Left renal pelvis (tissue), 4 donors: ENCODE measurements at places on chromosomes 3 and 15. TPM values are rescaled to one million over a fixed set of nuclear protein-coding genes. Genes with fewer than 3 reads are reported as not detected.

DNA sequence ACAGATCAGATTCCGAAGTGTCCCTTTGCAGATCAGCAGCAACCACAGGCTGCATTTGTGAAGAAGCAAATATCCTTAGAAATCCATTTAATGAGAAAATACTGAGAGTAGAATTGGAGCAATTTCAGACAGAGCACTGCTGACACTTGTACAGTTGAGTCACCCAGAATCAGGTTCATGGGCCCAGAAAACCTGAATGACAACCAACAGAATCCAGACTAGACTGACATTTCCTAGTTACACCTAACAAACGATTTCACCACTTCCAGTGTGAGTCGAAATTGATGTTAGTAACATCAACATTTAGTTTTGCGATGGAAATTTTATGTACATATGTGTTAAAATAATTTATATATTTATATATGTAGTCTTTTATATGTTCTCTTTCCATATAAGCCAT lies 16.8 kb downstream of the GABRR3 start:
- no peak for DNase-seq

DNA sequence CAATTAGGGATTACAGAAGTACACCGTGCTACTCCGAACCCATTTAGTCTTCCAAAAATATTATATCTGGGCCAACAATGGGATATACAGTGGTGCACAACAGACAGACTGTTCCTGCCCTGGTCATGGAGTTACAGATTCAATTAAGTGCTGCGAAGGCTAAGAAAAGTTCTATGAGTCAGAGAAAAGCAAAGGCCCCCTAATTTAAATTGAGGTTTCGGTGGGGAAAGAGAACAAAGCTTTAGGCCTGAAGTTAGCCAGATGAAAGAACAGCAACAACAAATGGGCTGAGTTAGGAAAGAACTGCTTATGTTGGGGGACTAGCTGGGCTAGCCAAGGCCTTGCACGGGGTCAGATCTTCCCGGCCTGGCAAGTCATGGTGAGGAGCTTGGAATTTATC lies 131.8 kb downstream of the MDFIC2 start:
- no peak for DNase-seq

DNA sequence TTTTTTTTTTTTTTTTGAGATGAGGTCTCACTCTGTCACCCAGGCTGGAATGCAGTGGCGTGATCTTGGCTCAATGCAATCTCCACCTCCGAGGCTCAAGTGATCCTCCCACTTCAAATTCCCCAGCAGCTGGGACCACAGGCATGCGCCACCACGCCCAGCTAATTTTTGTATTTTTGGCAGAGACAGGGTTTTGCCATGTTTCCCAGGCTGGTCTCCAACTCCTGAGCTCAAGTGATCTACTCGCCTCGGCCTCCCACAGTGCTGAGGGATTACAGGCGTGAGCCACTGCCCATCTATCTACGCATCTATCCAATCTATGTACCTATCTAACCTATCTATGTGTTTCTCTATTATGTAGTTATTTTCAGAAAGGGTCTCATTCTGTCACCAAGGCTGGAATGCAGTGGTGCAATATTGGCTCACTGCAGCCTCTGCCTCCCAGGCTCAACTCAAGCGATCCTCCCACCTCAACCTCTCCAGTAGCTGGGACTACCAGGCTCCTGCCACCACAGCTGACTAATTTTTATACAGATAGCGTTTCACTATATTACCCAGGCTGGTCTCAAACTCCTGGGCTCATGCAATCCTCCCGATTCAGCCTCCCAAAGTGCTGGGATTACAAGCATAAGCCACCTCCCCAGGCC lies 20.2 kb upstream of the GPX1 start:
- DNase-seq, result no peak

CDCP1 gene
- polyA plus RNA-seq, result 1.0 TPM

- DNase-seq, result no peak
These were observed 130.2 kb upstream of the SGO1 start for GRCh38 chr3:20316238-20316637.

- no peak for DNase-seq
These were observed 20.5 kb downstream of the MGLL start for GRCh38 chr3:127801731-127802313.

RARB gene
- polyA plus RNA-seq, result 68.6 TPM

GOLGA8T gene
- polyA plus RNA-seq, result not detected

DNA sequence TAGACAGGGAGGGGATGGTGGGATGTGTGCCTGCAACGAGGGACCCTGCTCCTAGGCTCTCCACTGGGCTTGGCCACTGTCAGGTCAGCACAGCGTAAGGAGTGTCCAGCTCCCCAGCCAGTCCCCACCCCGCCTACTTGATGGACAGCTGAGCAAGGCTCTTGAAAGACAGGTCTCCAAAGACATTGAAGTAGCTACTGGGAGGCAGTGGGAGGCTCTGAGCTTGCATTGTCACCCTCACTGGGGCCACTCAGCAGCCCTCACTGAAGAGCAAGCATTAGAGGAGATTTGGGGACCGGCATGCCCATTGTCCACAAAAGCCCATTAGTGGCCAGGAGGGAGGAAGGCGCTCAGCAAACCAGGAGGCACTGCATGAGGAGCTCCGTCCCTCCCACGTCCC lies 146.5 kb downstream of the MEGF11 start:
- DNase-seq, result no peak

DNA sequence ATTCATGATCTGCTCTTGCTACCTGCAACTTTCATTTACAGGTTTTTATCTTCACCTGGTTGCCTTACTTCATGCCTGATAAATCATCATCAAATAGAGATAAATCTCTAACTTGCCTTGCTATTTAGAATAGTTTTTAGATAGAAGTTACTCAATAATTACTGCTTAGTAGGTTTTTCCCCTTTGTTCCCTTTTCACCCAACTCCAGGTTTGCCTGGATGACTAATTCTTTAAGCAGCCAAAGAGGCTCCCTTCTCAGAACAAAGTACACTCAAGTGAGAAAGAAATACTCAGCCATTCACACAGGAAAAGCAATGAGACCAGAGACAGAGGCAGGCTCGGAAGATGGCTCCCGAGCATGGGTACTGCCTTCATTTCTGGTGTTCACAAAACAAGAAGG lies 268.1 kb upstream of the CRBN start:
- no peak for DNase-seq
